ENCODE measurements at places on chromosomes 3 and 15.

GRCh38 chr15:31405200-31405920 is 78.7 kb downstream of the KLF13 start:
- no peak for DNase-seq

GRCh38 chr15:99916668-99917223 is 183.5 kb upstream of the LYSMD4 start:
- no peak for DNase-seq

DNA sequence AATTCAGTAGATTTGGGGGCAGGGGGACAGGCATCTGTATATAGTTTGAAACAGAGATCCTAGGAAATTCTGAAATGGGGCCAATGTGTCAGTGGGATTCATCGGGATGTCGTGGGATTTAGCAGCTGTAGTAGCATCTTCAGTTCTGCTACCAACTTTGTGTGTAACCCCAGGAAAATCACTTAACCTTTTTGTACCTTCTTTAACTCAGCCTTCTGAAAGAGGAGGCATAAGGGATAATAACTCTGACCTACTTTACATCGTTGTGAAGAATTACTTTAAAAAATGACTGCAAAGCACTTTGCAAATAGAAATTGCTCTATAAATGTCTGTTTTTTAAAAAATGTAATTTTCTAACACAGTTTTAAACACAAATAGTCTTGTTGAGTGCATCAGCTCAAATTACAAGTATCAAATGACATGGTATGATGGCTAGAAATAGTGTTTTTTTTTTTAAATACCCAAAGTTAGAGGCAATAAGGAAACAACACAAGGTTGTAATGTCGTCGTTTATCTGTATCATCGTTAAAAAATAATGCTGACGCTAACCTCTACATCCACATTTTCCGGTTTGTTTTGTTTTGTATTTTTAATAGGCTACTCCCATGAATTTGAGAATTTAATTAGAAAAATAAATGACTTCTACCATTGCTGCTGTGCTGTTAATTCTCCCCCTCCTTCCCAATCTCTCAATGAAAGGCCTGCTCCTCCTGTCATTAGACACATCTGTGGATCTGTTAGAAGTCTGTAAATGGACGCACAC is 338.5 kb downstream of the PTPRG start:
- DNase-seq, result no peak

DNA sequence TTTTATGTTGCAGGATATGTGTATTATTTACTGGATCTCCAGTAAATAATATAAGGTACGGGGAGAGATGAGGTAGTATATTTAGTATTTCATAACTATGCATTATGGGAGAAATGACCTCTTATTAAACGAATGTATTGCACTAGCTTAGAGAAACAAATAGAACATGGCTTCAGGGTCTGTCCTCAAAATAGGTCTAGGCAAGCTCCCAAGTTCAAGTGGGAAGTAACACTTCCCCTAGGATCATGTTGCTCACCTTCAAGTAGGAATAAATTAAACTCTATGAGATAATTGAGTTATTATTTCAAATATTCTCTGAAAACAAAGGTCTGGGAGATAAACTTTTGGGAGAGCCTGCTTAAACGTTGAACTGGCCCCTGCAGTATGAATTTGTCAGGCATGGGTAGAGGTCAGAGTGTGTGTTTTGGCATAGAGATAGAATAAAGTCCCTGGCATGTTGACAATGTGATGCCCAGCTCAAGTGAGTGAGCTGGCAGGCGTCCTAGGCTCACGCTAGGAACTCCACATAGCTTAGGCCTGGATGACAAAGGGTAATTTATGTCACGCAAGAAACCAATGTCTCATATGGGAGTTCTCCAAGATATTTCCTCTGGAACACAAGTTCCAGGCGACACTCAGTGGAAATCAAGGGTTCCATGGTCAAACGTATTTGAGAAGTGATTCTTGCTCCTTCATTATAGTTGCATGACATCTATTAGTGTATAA is 236.8 kb downstream of the CACNA2D3 start:
- DNase-seq, result no peak

- no peak for DNase-seq
These were observed 146.9 kb upstream of the SEMA6D start for GRCh38 chr15:47570451-47570850.

GRCh38 chr15:95624616-95625361 is 705.7 kb upstream of the NR2F2 start:
- no peak for DNase-seq

- DNase-seq, result no peak
These were observed 43.7 kb upstream of the ADAMTS17 start for GRCh38 chr15:100385300-100386050.

- no peak for DNase-seq
These were observed 110.3 kb downstream of the MFSD1 start for GRCh38 chr3:158912188-158912587.

- DNase-seq, result no peak
These were observed 17.1 kb upstream of the ABTB1 start for GRCh38 chr3:127655641-127656040.

DNA sequence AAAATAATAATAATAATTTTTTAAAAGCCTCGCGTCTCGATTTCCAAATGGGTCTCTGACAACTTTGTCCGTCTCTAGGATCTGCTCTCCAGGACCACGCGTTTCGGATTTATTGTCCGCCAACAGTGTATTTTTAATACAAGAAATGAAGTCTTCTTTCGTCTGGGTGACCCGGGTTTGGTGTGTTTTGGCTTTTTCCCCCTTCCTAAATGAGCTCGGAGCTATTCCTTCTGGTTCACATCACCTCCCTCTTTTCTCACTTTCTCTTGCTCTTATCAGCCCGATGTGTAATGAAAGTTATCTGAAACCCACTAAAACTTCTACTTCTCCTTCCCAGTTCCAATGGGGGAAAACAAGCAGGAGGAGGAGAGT is 516.7 kb downstream of the MECOM start:
- DNase-seq, result no peak

GRCh38 chr15:81265256-81265943 is 58.5 kb downstream of the STARD5 start:
- no peak for DNase-seq

- DNase-seq, result peak; percentile 20
These were observed 29.8 kb downstream of the HGD start for GRCh38 chr3:120652281-120652680.

DNA sequence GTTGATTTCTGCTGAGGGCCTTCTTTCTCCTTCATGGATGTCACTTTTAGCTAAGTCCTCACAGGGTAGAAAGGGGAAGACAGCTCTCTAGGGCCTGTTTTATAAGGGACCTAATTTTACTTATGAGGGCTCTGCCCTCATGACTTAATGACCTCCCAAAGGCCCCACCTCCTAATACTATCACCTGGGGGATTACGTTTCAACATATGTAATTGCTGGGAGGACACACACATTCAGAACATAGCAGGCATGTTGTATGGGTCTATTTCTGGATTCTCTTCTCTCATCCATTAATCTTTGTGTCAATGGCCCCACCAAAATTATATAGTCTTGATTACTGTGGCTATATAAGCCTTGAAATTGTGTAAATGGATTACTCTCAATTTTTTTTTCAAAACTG is 255.0 kb downstream of the CLSTN2 start:
- no peak for DNase-seq

DNA sequence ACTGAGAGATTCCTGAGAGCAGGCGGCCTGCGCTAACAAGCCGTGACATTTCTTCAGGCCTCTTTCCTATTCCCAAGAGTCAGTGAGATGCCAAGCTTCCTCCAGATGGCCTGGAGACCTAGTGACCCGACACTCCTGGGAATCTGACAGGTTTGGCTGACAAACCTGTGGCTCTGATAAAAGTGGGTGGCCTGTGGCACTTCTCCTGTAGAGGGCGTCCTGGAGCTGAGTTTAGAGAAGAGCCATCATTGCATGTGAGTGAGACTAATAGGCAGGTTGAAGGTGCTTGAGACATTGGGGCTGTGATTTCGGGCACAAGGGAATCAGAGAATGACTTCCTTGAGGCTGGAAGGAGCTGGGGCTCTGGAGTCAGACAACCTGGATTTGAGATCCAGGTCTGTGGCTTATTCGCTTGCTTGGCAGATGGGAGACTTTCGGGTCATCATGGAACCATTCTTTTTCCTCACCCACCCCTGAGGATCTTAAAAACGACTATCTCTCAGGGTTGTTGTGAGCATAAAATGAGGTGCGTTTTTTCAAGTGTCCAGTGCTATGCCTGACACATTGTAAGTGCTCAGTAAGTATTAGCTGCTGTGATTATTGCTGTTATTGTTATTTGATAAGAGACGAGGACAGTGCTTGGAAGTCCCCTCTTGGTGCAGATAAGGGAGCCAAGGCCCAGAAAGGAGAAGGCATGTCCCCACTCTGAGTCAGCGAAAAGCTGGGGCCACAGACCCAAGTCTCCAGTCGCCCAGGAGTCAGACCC is 77.2 kb downstream of the SCN10A start:
- no peak for DNase-seq

DNA sequence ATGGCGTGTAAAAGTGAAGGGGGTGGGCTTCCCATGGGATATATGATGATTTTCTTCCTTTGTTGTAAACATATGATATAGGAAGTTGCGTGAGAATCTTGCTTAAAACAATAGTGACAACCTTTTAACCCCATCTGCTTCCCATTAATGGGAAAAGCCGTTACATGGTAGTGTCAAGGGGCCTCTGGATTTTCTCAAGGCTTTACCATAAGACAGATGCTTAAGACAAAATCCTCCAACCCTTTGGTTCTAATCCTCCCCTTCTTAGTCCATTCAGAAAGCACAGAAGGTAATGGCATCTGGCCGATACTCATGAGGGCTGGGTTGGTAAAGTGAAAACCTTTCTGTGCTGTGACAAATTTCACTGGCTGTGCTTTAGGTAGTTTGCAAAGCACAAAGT is 25.0 kb downstream of the DPH3 start:
- DNase-seq, result no peak

DNA sequence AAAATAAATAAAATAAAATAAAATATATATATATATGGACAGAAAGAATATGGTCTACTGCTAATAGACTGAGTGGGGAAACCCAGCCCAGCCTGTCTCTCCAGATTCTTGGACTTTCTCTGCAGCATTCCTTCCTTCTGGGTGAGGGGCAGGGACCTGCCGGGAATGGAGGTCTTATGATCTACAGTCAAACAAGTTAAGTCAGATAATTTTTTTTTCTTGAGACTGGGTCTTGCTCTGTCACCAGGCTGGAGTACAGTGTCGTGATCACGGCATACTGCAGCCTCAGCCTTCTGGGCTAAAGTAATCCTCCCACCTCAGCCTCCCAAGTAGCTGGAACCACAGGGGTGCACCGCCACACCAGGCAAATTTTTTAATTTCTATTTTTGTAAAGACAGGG is 33.5 kb upstream of the ZNF774 start:
- DNase-seq, result no peak

DNA sequence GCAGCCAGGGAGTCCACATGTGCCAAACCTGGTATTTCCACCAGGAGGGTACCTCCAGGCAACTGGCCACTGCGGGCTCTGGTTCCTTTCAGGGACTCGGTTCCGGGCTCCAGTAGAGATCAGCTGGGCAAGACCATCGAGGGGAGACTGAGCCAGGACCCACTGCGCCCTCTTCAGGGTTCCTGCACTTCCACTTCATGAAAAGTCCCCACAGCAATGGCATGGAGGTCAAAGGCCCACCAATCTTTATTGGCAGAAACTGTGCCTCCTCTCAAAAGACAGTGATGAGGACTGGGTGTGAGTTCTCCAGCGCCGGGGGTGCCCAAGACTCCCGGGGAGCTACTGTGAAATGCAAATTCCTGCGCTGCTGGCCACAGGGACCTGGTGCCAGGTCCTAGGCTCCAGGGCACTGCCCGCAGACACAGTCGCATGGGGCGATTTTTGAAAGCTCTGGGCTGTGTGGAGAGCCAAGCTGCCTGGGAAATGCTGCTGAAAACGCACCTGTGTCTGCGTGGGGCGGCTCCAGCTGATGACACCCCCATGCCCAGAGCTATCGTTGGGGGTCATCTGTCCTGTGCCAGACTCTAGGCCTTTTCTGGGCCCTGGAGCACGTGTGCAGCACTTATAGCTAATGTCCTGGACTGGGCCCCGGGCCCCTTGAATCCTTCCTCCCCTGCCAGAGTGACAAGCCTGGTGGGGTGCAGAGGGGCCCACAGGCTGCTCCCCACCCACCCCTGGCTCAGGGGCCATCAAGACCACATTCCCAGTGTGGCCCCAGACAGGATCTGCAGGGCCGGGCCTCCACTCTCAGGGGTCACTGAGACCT is 144.0 kb downstream of the NSMCE3 start:
- no peak for DNase-seq

DNA sequence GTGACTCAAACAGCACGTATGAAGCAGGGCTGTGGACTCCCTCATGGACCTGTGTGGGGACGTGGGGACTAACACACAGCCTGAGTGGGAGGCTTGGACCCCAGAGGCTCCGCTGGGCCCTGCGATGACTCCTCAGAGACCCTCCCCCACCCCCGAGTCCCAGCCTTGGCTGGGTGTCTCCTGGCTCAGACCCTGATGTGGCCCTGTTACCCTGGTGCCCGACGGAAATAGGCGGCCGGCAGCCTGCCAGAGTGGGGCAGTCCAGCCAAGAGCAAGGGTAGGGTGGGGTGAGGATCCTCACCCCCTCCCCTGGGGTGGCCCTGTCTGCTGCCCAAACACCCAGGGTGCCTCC is 15.3 kb downstream of the TNK2 start:
- no peak for DNase-seq

DNA sequence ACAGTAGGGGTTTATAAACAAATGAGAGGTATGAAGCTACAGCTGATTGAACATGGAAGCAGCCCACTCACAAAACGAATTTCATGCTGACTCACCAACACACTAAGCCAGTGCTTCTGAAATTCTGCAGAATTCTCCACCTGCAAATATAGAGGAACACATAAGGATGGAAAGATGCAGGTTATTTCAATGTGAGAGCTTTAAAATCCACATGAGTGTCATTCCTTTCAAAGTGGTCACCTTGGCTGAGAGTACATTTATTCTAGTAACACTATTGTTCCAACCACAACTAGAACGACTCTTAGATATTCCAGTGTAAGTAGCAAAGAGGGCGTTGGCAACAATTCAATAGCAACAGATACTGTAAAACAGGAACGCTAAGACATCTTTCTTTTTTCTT is 189.9 kb upstream of the TSC22D2 start:
- DNase-seq, result no peak

DNA sequence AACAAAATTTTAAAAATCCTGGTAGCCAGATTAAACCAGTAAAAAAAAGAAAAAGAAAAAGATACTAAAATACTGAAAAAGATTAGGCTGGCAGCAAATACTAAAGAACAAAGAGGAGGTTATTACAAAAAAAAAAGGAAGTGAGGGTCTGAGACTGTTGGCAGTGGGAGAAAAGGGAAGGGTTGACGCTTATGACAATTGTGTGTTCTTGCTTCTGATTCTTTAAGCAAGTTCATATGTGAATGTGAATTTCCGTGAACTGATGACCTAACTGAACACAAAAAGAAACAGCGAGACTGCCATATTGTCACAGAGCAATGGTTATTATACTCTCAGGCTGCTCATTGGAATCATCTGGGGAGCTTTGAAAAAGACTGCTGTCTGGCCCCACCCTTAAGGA is 56.5 kb downstream of the ATP13A4 start:
- DNase-seq, result no peak

DNA sequence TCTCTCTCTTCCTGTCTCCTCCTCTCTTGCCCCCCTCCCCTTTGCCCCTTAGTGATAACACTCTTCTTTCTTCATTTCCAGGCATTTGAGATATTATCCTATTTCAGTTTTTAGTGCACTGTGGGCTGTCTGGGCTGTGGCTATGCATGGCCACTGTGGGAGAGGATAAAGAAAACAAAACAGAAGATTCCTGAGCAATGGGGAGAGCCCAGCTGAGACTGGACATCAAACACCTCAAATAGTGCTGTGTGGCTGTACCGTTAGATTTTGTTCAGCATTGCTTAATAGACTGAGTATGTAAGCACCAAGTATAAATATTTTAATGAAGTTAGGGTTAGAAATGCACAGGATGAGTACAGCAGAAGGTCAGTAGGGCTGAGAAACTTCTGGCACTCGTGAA is 7.9 kb upstream of the GBE1 start:
- no peak for DNase-seq

- DNase-seq, result no peak
These were observed 22.1 kb upstream of the DET1 start for GRCh38 chr15:88568589-88568988.
